ENCODE measurements at places on chromosomes 3 and 15.

- DNase-seq, result no peak
Observed at GRCh38 chr3:40262331-40262730, 47.2 kb upstream of the EIF1B start.

GRCh38 chr15:33296050-33296449, 14.7 kb upstream of the RYR3 start:
- no peak for DNase-seq

GRCh38 chr3:43327582-43327979, 41.2 kb downstream of the SNRK start:
- no peak for DNase-seq

GRCh38 chr3:36457667-36458066, 77.4 kb downstream of the STAC start:
- DNase-seq, result no peak

DNA sequence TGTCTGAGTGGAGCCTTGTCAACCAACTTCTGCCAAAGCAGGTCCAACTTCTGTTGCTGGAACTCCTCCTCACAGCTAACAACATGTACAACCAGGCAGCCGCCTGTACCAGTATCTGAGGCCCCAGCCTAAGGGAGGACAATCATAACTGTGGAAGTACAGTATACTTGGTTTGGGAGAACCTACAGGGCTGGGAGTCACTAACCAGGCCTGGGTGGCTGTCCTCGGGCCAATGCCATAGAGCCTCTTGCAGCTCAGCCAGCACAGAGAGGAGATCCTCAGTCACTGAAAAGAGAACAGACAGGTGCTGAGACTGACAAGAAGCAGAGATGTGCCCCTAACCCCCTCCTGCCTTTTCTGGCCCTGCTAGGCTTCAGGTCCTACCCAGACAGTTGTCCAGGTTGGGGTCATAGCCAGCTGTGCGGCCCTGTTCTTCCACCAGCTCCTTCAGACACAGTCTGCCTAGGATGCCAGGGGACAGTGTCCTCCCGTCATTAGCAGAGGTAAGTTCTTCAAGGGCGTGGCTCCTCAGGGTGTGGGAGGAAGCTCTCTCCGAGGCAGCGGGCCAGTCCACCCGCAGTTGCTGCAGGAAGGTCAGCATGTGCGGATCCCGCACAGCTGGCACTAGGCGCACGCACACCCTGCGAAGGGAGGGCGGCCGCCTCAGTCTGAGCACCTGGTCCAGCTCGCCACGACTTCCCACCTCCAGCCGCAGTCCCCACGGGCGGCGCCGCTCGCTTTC, 980 bp downstream of the DALRD3 start:
- DNase-seq, result no peak

DNA sequence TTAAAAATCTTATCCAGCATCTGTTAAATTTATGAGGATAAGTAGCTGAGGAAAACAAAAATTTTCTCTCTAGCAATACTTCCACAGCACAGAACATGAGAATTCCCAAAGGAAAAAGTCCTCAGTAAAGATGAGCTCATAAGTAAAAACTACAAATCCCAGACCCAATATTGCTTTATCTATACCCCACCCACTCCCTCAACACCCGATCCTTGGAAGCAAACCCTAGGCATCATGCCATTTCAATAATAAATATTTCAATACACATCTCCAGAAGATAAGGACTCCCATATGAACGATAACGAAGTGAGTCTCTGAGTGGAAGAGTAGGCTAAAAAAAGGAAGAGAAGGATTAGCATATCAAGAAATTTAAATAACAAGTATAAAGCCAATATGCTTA, 8.3 kb upstream of the PRR20G start:
- DNase-seq, result no peak

DNA sequence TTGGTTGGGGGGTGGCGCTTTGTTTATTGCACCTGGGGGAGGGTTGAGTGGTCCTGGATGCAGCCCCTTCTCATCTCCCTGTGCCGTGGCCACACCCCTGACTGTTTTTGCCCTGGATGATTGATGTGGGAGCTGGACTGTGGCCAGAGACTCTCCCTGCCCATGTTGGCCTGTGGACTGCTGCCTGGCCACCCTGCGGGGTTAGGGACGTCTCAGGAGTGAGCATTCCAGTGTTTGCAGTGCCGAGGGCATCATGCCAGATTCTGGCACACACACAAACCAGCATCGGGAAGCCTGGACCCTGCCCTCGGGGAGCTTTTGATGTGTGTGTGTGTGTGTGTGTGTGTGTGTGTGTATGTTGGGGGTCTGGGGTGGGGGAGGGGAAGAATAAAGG, 15.8 kb downstream of the APBA2 start:
- DNase-seq, result no peak

DNA sequence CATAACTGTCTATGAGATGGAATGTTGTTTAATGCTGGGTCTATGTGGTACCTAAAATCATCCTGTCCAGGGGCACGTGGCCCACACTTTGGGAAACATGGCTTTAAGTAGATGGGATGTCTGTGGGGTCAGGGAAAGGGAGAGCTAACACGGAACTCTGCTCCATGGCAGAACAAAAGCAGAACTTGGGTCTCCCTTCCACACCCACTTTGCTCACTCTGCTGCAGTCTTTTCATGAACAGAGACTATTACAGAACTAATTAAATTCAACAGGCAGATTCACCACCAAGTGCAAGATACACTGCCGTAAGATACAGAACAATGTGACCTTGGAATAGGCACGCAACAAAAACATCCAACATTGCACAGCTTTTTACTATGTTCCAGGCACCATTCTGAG, 28.2 kb downstream of the POPDC2 start:
- no peak for DNase-seq

DNA sequence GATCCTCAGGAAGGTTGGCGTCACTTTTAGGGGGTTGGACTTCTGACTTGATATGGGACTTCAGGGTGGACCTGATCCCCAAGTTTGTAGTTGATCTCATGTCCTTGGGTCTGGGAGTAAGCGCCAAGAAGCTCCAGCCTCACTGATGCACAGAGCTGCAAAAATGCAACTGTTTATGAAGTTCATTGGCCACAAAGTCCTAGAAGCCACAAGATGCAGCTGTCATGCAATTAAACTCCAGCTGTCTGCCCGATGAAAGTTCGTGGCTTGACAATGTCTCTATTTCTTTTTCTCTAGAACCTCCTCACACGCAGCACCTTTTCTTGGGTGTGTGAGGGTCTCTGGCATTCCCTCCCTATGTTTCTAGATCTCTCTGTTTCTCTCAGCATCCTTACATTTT, 9.2 kb upstream of the ACAN start:
- no peak for DNase-seq
